ENCODE measurements at places on chromosomes 12 and 14.

- DNase-seq, result no peak
These were observed 48.4 kb upstream of the OXA1L start for GRCh38 chr14:22718091-22718490.

DNA sequence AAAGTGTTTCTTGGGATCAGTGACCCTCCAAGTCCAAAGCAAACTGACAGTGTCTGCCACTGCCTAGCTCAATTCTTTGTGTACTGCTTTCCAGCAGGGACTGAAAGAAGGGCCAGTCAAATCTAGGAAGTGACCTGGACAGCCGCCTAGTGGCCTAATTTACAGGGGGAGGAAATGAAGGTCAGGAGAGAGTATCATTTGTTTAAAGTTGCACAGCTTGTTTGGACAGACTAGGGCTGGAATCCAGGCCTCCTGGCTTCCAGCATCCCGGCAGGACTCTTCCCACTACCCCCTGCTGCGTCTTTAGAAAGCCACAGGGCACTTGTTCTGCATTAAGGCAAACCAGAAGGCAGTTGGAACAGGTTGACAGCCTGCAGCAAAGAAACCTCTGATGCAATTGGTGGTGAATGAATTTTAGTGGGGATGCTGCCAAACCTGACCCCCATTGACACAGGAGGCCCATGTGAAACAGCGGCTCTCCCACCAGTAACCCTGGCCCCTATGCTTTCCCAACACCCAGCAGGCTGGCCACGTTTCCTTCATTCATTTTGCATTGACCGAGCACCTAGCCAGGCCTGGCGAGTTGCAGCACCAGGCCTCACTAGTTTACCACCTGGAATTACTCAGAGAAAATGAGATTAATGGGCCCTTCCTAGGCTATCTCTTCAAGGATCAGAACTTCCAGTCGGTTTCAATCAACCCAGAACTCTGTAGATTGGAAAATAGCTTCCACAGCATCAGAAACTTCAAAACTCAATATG is 28.2 kb downstream of the GALNT16 start:
- DNase-seq, result no peak

GRCh38 chr14:95255487-95255886 is 64.2 kb downstream of the CLMN start:
- DNase-seq, result peak; percentile 3

GRCh38 chr14:76767681-76768656 is 6.7 kb downstream of the VASH1 start:
- DNase-seq, result peak; percentile 53

DNA sequence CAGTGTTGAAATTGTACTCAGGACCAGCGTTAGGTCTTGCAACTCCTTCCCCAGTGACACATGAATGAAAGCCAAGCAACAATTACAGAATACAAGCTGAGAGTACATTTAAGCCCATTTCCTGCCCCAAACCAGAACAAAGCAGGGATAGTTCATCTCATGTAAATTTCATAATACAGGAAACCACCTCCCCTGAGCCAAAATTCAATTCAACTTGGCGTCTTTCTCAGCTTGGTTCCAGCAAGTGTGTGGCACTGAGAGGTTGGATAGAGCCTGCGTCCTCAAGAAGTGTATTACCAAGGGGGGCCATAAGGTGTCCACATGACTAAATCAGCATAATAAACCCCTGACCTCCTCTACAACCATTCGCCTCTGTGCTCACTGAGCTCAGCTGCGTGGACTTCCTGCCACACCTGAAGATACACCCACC is 278.9 kb upstream of the CRY1 start:
- no peak for DNase-seq

DNA sequence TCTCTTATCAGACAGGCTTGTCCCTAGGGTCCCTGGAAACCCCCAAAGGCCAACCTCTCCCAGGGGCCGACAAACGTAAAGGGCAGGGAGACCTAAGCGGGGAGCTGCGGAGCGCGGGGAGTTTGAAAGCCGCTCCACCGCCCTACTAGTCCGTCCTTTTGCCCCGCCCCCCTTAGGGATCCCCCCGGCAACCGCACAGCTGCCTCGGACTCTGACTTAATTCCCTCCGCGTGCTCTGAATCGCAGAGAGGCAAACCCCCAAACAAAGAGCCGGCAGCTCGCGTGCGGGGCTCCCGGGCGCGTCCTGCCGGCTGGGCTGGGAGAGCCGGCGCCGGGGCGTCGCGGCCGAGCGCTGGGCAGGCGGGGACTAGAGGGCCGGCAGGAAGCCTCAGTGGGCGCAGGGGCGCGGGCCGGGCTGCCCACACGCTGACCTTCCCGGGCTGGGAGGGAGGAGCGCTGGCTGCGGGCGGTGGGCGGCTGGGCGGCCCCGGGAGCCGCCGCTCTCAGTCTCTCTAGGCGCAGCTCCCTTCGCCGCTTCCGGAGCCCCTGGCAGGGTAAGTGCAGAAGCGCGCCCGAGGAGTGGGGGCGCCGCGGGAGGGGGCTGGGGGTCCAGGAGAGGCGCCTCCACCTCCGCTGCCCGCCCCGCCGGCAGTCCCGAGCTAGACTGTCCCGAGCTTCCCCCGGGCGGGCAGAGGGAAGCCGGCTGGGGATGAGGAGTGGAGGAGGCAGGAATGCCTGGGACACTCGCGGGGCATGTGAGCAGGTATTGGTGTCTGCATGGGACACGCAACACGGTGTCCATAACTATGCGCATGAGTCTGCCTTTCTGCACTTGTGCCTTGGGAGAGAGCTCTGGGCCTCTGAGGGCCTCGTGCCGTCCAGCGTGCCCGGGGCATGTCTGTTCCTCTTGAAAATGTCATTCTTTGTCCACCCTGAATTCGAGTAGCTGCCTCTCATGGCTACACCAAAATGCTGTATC is at the start of gene TSPAN11:
Gene TSPAN11 (plus strand): TSS at position 506 of the 979 bp plus-strand sequence. CDS start 27,244 bp downstream, outside the sequence.
- no peak for DNase-seq

GRCh38 chr12:124637581-124637981 is 70.2 kb upstream of the NCOR2 start:
- DNase-seq, result no peak

DNA sequence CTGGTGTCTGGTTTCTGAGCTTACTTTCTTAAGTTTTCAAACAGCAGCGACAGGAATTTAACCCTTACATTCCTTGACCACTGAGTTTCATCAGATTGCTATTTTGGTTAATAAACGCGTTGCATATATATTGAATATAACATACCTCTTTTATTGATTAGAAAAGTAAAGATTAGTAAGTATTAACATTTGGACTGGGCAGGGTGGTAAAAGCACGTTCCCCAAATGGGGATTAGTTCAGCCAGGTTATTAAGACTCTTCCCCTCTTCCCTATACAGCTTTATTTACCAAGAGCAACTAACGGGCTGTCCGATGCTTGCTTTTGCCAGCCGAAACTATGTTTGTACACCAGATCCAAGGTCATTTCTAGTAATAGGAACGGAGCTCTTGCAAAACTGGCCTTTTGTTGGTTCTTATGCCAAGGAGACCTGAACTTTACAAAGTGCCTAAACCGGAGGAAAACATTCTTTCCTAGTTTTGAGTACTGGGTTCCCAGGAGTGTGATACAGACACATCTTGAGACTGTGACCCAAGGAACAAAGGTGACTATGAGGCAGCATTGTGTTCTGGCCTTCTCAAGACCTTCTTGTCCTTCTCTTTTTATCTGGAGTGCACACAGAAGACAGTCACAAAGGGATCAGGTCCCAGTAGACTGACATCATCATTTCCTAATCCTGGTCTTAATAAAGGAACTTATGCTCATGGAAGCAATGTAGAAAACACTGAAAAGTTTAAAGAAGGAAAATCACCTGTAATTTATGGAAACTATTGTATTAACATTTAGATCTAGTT is 2.6 kb downstream of the GLRX5 start:
- no peak for DNase-seq

DNA sequence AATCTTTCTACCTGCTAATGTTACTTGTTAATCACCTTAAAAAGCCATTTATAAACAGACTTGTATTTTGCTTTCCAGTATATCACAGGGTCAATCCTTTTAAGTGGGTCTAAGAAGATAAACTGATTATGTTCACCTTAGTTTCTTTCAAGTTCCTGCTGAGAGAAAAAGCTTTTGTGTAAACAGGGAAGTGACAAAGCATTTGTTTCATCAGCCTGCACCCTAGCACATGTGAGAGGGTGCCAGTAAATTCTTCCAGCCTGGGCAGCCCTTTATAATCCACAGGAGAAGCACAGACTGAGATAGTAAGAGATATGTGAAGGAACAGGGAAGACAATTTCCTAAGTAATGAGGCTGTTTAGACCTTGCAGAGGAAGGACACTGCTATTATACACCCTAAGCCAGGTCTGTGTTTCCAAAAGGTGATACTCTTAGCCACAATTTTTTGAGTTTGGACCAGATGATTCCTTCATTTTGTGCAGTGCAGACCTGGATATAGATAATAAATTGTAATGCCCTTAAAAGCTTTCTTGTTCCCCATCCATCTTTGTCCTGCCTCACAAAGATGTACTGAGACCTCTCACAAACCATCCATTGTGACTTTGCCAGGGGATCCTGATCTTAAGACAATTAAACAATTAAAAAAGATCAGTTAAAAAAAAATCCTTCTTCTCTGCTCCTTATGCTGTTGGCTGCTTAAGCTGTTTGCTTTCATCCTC is 150.7 kb downstream of the KTN1 start:
- DNase-seq, result no peak

DNA sequence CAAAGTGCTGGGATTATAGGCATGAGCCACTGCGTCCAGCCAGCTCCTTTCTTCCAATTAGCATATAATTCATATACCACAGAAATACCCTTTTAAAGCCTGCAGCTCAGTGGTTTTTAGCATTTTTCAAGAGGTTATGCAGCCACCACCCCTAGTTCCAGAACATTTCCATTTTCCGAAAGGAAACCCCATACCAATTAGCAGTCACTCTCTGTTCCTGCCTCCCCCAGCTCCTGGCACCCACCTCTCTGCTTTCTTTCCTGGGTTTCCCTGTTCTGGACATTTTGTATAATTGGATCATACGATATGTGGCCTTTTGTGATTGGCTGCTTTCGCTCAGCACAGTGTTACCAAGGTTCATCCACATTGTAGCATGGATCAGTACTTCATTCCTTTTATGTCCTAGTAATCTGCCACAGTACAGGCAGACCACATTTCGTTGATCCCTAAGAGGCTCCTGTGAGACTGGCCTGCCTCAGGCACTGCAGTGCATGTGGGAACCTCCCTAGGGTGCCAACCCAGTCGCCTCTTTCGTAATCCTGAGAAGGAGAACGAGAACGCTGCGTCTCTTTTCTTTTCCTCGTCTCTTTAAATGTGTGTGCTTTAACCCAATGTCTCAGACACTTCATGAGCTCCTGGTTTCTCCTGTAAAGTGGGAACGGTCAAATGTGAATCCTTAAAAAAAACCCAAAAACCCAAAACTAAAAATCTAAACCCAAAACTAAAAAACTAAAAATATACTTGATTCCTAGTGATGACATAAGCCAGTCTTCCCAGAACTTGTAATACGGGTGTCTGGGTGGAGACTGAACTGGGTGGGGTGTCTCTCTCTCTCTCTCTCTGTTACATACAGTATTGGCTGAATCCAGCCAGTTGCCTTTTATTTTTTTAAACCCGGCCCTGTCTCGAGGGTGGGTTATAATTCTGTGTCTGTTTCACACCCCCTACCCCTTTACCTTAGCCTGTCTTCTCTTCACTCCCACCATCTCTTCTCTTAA is 14.7 kb downstream of the AACS start:
- DNase-seq, result no peak

- no peak for DNase-seq
These were observed 78.3 kb downstream of the GSC start for GRCh38 chr14:94691660-94692034.

DNA sequence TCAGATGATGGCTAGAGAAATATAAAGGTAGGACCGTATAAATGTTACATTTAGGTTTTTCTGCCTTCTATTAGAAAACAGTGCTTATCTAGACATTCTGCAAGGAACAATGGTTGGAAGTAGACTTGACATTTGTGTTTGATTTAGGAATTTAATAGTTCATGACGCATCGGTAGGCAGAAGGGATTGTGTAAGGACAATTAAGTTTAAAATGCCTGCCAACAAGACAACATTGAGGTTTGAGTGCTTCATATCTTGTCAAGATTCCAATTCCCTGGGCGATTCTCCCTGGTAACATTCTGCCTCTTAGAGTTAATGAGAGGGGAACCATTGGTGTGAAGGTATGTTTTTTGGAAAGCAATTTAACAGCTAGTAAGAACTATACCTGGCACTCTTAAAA is 186.8 kb upstream of the RBM19 start:
- no peak for DNase-seq

DNA sequence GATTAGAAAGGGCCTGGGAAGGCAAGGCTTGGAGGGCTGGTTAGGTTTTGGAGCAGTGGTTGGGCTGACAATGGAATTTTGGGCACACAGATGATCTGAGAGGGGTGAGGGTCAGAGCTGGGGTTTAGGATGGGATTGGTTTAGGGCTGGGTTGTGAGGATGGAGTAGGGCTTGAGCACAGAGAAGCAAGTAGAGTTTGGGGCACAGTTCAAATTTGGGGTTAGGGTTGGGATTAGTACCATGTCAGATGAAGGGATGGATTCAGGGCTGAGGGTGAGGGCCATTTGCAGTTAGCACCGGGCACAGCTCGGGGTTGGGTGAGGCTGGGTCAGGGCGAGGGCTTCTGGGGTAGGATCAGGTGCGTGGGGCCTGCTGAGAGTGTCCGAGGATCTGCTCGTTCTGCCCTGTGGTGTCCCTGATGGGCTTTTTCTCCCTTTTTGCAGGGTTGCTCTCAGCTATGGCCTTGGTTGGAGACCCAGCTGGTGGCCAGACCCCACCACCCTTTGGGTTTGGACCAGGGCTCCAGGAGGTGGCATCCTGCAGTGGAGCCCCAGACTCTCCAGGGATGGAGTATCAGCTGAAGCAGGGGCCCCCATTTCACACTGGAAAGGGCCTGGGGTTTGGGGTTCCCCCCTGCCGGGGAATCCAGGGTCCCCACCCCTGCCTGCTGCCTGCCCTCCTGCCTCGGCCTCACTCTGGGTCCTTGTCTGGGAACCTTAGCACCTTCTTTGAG is 45.6 kb downstream of the KRT80 start:
- no peak for DNase-seq

DNA sequence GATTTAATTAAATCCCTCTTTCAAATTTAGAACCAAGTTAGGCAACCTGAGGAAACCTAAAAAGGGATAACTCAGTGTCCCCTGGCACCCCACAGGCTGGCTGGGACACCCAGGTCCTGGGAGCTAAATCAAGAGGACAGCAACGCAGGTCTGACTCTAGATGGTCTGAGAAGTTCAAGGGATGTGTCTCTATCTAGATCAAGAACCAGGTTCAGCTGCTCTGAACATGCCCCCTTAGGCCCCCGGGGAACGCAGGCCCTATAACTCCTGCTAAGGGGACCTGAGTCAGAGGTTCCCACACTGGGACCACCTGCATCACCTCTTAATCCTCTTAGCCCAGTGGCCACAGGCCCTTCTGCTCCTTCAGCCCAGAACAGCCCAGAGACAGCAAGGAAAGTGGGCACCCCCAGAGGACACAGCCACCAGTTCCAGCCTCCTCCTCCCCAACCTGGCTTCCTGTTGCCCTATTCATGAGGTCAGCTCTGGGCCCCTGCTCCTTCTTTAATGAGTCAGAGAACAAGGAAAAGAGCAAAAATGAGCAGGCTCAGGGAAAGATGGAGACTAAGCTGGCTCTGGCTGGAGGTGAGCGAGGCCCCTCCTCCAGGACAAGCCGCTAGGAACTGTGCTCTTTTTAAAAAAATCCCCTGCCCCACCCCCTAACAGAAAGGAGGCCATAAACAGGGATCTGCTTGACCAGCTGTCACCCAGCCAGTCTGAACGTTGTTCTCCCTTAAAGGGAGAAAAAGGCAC is 10.8 kb downstream of the PITPNM2 start:
- DNase-seq, result no peak

- no peak for DNase-seq
These were observed 225.6 kb downstream of the DUSP6 start for GRCh38 chr12:89126712-89127111.

All from SIG-M5 (cell line).